ENCODE measurements at places on chromosomes 12 and 14.
A peak's percentile ranks its signal among the peaks of the same experiment; 100 is the strongest.

DNA sequence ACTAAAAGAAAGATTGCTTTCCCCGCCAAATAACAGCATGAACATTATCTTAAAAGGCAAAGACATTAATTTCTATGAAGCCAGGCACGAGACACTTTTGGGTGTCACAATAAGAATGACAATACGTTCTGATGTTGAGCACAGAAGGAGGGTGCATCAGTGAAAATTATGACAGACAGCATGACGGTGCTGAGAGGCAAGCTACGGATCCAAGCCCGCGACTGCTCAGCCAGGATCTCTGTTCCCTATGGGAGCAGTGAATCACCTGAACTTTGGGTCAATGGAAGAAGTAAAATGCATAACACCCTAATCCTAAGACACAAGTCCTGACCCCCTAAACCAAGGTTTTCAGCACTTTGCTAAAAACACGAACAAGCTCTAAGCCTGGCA lies 51.7 kb downstream of the SLC25A47 start:
- no peaks in the 10 kb centered on the region for H3K27me3 ChIP-seq
- H3K4me1 ChIP-seq, result peaks cover 19% of the 10 kb centered on the region
- DNase-seq, result no peak
- peaks cover 10% of the 10 kb centered on the region for H3K36me3 ChIP-seq
- peak overlapping the region; percentile 95 for H3K27ac ChIP-seq

DNA sequence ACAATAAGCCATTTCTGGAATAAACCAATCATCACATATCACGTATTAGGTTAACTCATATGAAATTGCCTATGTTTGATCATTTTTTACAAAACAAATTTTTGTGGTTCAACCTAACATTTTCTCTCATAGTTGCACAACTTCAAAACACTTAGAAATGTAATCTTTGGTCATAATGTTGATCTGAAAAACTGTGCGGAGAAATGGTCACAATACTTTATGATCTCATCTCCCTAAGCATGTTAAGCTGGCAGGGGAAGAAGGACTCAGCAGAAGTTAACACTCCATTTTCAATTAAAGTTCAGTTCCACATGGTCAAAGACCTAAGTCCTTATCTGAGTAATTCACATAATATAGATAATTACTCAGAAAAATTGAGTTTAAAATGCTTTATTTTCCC lies 194.8 kb downstream of the CAPZA3 start:
- no peaks in the 10 kb centered on the region for H3K36me3 ChIP-seq
- no peak for DNase-seq
- no peak overlapping the region for H3K4me3 ChIP-seq
- no peaks in the 10 kb centered on the region for H3K4me1 ChIP-seq
- H3K27me3 ChIP-seq, result no peaks in the 10 kb centered on the region

GRCh38 chr14:69921052-69921451 lies 41.8 kb downstream of the SMOC1 start:
- H3K36me3 ChIP-seq, result no peaks in the 10 kb centered on the region
- H3K27ac ChIP-seq, result no peak overlapping the region
- no peaks in the 10 kb centered on the region for H3K4me1 ChIP-seq
- H3K27me3 ChIP-seq, result peaks cover 2% of the 10 kb centered on the region

- H3K27ac ChIP-seq, result no peak overlapping the region
- no peak for DNase-seq
- H3K4me3 ChIP-seq, result no peak overlapping the region
- H3K36me3 ChIP-seq, result peaks cover 16% of the 10 kb centered on the region
- no peaks in the 10 kb centered on the region for H3K27me3 ChIP-seq
- no peaks in the 10 kb centered on the region for H3K4me1 ChIP-seq
Measured at GRCh38 chr14:77897374-77897773, 97.5 kb downstream of the ADCK1 start.

GRCh38 chr14:104294628-104294982 lies 156.2 kb downstream of the KIF26A start:
- H3K4me1 ChIP-seq, result no peaks in the 10 kb centered on the region
- no peaks in the 10 kb centered on the region for H3K36me3 ChIP-seq
- H3K27ac ChIP-seq, result no peak overlapping the region

DNA sequence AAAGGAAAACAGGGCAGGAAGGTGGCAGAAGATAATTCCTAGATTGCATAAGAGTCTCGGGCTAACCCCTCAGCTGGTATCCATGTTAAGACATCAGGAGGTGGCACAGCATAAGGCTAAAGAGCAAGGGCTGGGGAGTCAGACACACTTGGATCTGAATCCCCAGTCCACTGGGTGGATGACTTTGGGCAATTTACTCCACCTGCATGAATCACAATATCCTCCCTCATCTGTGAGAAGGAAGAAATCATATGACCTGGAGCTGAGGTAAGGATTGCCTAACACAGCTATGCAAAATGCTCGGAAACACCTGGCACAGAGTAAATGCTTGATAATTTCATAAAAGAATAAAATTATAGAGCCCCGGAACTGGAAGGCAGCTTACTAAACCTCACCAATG lies 217.9 kb downstream of the PIK3C2G start:
- no peak for DNase-seq
- no peaks in the 10 kb centered on the region for H3K4me1 ChIP-seq
- no peak overlapping the region for H3K4me3 ChIP-seq
- H3K27ac ChIP-seq, result no peak overlapping the region
- H3K27me3 ChIP-seq, result no peaks in the 10 kb centered on the region

- no peaks in the 10 kb centered on the region for H3K36me3 ChIP-seq
- no peaks in the 10 kb centered on the region for H3K4me1 ChIP-seq
- no peak for DNase-seq
- no peak overlapping the region for H3K4me3 ChIP-seq
- peaks cover 1% of the 10 kb centered on the region for H3K27me3 ChIP-seq
- no peak overlapping the region for H3K27ac ChIP-seq
Measured at GRCh38 chr12:125776212-125776611, 711.0 kb downstream of the AACS start.

DNA sequence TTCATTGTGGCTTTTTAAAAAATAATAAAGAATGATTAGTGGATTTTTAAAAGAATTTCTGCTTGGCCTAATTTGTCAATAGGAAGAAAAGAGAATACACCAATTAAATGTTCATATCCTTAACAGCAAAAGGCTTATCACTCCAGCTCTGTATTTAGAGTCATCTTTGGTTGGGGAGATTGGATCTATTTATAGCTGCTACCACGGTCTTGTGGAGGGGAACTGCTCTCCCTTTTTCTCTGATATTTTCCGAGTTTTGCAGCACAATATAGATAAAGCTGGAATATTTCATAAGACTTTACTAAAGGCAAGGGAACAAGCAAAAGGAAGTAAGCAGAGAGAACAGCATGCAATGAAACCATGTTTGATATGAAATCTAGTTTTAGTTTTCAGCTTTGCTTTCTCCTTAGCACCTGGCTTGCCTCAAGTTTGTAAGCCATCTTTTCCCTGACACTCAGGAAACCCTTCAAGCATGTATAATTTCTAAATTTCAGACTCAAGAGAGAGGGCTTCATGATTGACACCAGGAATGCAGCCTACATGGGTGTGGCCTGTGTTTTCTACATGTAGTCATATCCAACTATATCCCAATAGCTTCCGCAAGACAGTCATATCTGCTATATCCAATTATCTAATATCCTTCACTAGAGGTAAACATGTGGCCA lies 35.2 kb downstream of the BRMS1L start:
- no peak overlapping the region for H3K27ac ChIP-seq
- H3K4me1 ChIP-seq, result no peaks in the 10 kb centered on the region
- no peak overlapping the region for H3K4me3 ChIP-seq
- peaks cover 2% of the 10 kb centered on the region for H3K36me3 ChIP-seq
- DNase-seq, result no peak
- H3K27me3 ChIP-seq, result no peaks in the 10 kb centered on the region

DNA sequence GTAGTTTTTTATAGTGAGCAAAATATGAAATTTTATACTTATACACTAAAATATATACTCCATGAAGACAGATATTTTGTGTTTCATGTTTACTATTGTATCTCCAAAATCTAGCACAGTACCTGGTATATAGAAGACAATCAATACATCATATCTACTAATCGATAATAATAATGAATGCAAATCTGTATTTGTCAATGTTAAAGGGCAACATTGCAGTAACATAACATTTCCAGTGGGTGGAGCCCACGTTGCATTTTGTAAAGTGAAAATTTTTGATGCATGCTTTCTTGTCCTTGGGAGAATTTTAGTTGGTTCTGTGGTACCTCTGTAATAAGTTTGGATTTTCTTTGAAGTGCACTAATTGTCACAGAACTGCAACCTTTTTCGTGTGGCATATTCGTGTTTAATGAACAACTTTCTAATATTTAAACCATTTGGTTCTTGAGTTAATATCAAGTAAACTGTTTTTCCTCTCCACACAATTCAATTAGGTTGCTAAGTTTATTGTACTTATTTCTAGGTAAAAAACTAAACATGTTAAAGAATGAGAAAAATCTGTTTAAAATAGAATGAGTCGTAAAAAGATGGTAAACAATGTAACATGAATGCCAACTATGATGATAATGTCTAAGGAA lies 47.4 kb downstream of the AVPR1A start:
- H3K27me3 ChIP-seq, result no peaks in the 10 kb centered on the region
- H3K4me1 ChIP-seq, result no peaks in the 10 kb centered on the region
- H3K4me3 ChIP-seq, result no peak overlapping the region
- no peak overlapping the region for H3K27ac ChIP-seq
- no peaks in the 10 kb centered on the region for H3K36me3 ChIP-seq
- DNase-seq, result no peak

DNA sequence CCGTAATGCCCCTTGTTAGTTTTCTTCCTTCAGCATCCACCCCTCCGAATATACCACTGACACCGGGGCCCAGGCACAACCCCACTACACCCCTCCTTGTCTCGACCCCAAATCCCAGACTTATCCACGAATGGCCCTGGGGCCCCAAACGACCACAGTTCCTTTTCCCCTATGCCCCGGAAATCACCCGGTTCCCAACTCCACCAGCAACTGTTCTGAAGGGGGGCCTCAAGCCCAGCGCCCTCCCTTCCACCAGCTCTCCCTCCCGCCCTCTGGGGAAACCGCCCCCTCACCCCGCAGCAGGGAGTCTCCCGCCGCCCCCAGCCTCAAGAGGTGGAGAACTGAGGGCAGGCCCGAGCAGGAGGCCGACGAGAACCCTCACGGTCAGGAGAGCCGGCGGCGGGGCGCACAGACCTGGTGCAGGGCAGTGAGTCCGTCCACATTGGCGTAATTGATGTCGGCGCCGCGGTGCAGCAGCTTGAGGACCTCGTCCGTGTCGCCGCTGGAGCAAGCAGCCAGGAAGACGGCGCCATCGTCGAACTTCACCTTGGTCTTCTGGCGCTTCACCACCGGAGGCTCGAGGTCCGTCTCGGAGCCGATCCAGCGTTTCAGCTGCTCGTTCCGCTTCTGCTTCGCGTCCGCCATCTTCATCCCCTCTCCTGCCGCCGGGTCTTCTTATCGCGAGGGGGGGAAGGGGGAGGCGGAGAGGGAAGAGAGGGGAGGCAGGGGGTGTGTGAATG lies 446 bp downstream of the PPP1R12A start:
- no peaks in the 10 kb centered on the region for H3K36me3 ChIP-seq
- no peaks in the 10 kb centered on the region for H3K27me3 ChIP-seq
- DNase-seq, result no peak
- peak overlapping the region; percentile 92 for H3K4me3 ChIP-seq
- H3K4me1 ChIP-seq, result peaks cover 35% of the 10 kb centered on the region
- H3K27ac ChIP-seq, result peak overlapping the region; percentile 89

DNA sequence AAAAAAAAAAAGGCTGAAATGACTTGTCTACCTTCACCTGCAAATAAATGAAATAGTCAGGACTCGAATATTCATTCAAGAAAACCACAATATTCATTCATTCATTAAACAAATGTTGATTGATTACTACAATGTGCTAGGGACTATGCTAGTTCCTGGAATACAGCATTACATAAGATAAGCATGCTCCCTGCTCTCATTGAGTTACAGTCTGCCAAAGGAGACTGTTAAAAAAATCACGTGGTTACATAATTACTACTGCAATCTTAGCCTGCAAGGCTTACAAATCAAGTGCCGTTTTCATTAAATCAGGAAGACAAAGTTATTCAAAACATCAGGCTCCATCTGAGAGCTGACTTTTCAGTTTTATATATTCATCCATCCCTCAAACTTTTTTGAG lies 70.4 kb upstream of the RIC8B start:
- no peaks in the 10 kb centered on the region for H3K27me3 ChIP-seq
- H3K4me1 ChIP-seq, result no peaks in the 10 kb centered on the region
- H3K27ac ChIP-seq, result no peak overlapping the region
- H3K4me3 ChIP-seq, result no peak overlapping the region
- no peaks in the 10 kb centered on the region for H3K36me3 ChIP-seq

DNA sequence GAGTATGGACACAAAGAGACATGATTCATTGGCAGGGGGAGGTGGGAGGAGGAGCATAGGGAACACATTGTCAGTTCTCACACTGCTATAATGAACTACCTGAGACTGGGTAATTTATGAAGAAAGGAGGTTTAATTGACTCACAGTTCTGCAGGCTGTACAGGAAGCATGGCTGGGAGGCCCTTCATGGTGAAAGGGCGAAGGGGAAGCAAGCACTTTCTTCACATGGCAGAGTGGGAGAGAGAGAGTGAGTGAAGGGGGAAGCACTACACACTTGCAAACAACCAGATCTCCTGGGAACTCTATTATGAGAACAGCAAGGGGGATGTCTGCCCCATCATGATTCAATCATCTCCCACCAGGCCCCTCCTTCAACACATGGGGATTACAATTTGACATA lies 391.8 kb downstream of the BMP4 start:
- H3K36me3 ChIP-seq, result no peaks in the 10 kb centered on the region
- H3K4me1 ChIP-seq, result no peaks in the 10 kb centered on the region
- DNase-seq, result no peak
- no peak overlapping the region for H3K4me3 ChIP-seq

- DNase-seq, result no peak
- H3K27me3 ChIP-seq, result no peaks in the 10 kb centered on the region
- no peak overlapping the region for H3K27ac ChIP-seq
- H3K4me1 ChIP-seq, result no peaks in the 10 kb centered on the region
- H3K36me3 ChIP-seq, result no peaks in the 10 kb centered on the region
Measured at GRCh38 chr12:77577791-77578190, 252.9 kb upstream of the NAV3 start.

DNA sequence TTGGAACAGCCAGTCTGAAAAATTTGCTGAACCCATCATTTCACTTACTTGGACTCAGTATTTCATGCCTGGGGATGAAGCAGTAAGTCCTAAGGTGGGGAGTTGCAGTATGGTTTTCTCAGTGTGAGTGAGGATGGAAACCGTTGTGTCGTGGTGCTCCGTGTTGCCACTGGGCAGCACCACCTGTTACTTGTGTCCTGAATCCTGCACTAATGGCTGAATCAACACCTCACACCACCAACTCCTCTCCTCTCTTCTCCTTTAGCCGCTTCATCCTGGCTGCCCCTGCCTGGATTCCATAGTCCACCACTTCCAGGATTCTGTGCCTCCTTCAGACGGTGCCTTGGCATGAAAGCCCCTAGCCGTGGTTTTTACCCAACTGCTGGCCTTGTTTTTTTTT lies 3.0 kb upstream of the EP400 start:
- H3K27ac ChIP-seq, result no peak overlapping the region
- H3K4me1 ChIP-seq, result peaks cover 8% of the 10 kb centered on the region
- no peak for DNase-seq
- no peaks in the 10 kb centered on the region for H3K36me3 ChIP-seq

All from psoas muscle (tissue), 8 donors.